Activated CD4-positive, alpha-beta T cell treated with anti-CD3 and anti-CD28 coated beads, Interleukin-2, amount 10 ng/mL, durations not matched to agents 7 days and 5 days (primary cell): ENCODE measurements at places on chromosomes 13 and 19. TPM values are rescaled to one million over a fixed set of nuclear protein-coding genes. Genes with fewer than 3 reads are reported as not detected.

- peak; percentile 86 for DNase-seq
- no peaks in the 10 kb centered on the region for H3K27me3 ChIP-seq
- peaks cover 2% of the 10 kb centered on the region for H3K36me3 ChIP-seq
- H3K4me1 ChIP-seq = peaks cover 2% of the 10 kb centered on the region
- H3K4me3 ChIP-seq = no peak overlapping the region
Observed at GRCh38 chr19:6218491-6219146, 61.2 kb downstream of the MLLT1 start.

DNA sequence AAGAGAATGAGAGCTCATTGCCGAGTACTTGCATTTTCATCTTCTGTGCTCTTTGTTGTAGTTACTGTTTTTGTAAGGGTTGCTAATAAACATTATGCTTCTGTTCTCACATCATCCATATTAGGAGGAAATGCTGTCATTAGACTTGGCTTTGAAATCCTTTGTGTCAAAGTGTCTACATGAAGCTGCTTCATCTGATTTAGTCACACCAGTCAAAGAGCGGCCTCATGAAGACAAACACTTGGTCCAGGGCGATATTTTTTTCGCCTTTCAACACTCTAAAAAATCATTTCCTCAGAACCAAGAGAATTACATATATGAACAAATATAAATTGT is 105.0 kb downstream of the SPRY2 start:
- H3K27me3 ChIP-seq = no peaks in the 10 kb centered on the region
- H3K36me3 ChIP-seq = no peaks in the 10 kb centered on the region
- no peak overlapping the region for H3K4me3 ChIP-seq
- no peak overlapping the region for H3K27ac ChIP-seq
- no peaks in the 10 kb centered on the region for H3K4me1 ChIP-seq

GRCh38 chr13:86974995-86975328 is 696.2 kb upstream of the SLITRK5 start:
- no peaks in the 10 kb centered on the region for H3K27me3 ChIP-seq
- no peak overlapping the region for H3K4me3 ChIP-seq
- H3K27ac ChIP-seq = no peak overlapping the region
- H3K36me3 ChIP-seq = no peaks in the 10 kb centered on the region

DNA sequence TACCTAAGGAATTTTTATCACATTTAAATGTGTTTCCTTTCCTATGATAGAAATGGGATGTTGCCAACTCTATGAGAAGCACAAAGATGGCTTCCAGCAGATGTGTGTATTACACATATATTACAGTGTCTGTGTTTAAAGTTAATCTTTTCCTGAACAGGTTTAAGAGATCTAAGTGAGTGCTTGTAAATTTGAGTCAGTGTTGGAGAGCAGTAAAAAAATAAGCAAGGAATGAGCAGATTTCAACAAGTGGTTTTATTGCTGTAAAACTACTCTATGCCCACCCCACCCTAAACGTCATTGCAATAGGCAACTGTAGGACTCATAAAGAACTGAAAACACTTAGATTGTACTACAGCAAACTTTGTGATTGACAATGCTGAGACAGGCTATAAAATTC is 248.7 kb downstream of the KLF5 start:
- H3K27ac ChIP-seq = no peak overlapping the region
- DNase-seq = no peak
- H3K36me3 ChIP-seq = no peaks in the 10 kb centered on the region
- H3K27me3 ChIP-seq = no peaks in the 10 kb centered on the region

Gene FBXO17
- total RNA-seq = 0.35 TPM

Gene DPF1
- total RNA-seq = 0.12 TPM

- DNase-seq = peak; percentile 69
- peak overlapping the region; percentile 100 for H3K4me3 ChIP-seq
- peak overlapping the region; percentile 99 for H3K27ac ChIP-seq
- peaks cover 55% of the 10 kb centered on the region for H3K4me1 ChIP-seq
- peaks cover 47% of the 10 kb centered on the region for H3K36me3 ChIP-seq
Observed at GRCh38 chr19:16327911-16328823, 3.5 kb downstream of the KLF2 start.

- H3K36me3 ChIP-seq = peaks cover 3% of the 10 kb centered on the region
- H3K4me1 ChIP-seq = peaks cover 3% of the 10 kb centered on the region
- no peak overlapping the region for H3K4me3 ChIP-seq
- H3K27ac ChIP-seq = peak overlapping the region; percentile 22
- H3K27me3 ChIP-seq = peaks cover 3% of the 10 kb centered on the region
Observed at GRCh38 chr19:28349604-28350003, 863.3 kb downstream of the UQCRFS1 start.

Gene ZNF66
- total RNA-seq = 14.0 TPM

GRCh38 chr13:39417131-39417530 is 185.9 kb downstream of the LHFPL6 start:
- no peaks in the 10 kb centered on the region for H3K36me3 ChIP-seq
- H3K4me3 ChIP-seq = no peak overlapping the region
- no peak for DNase-seq
- H3K27ac ChIP-seq = no peak overlapping the region

Gene LILRB5
- not detected for total RNA-seq

DNA sequence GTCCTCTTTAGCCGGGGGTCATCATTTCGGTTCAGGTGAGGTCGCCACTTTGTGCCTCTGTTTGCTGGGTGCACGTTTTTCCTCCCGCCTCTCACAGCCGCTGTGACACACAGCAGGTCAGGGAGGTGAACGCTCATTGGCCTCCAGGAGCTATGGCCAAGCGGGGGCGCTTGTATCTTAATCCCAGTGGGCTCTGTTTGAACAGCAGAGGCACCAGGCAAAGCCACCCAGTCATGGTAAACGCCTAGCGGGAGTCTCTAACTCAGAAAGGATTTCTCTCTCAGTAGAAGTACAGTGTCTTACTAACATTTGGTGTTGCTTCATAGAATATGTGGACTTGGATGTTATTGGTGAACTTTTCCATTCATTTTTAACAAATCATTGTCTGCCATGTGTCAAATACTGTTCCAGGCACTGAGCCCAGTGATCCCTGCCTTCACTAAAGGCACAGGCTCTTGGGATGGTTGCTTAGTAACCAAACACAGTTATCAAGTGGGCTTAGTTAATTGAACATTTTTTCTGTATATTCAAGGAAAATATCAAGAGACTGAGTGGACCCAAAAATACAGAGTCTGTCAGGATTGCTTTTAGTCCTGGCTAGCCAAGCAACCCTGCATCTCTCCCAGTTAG is 186.7 kb downstream of the STK24 start:
- no peak overlapping the region for H3K4me3 ChIP-seq
- no peak overlapping the region for H3K27ac ChIP-seq
- H3K36me3 ChIP-seq = no peaks in the 10 kb centered on the region
- no peaks in the 10 kb centered on the region for H3K4me1 ChIP-seq
- no peak for DNase-seq

Gene KANK3
- 2.7 TPM for total RNA-seq

GRCh38 chr13:113542751-113543424 is 41.7 kb upstream of the TFDP1 start:
- no peak overlapping the region for H3K4me3 ChIP-seq
- no peak for DNase-seq
- H3K36me3 ChIP-seq = peaks cover 17% of the 10 kb centered on the region
- no peaks in the 10 kb centered on the region for H3K27me3 ChIP-seq
- H3K4me1 ChIP-seq = peaks cover 3% of the 10 kb centered on the region

Gene POGLUT2
- total RNA-seq = 6.8 TPM

Gene IFNL1
- not detected for total RNA-seq

Gene FOXO1
- 46.5 TPM for total RNA-seq

Gene LIG4
- 10.8 TPM for total RNA-seq

DNA sequence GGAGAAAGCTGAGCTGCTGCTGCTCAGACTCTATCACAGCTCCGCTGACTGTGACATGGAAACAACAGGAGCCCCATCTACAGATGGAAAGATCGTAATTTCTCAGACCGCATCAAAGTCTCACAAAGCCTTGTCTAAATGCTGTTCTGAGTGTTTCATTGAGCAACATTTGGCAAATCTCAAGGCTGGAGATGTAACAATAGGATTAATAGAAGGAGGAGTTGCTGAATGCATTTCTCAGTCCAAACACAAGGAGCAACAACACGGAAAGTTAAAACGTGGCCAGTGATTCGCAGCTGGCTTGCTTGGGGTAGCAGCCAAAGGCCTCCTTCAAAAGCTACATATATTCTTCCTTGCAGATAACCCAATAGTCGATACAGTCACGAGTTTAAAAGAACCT is 55.7 kb downstream of the MRPL57 start:
- peaks cover 16% of the 10 kb centered on the region for H3K4me1 ChIP-seq
- H3K27me3 ChIP-seq = peaks cover 4% of the 10 kb centered on the region
- no peak for DNase-seq
- H3K27ac ChIP-seq = no peak overlapping the region
- H3K36me3 ChIP-seq = no peaks in the 10 kb centered on the region

Gene SLC8A2
- not detected for total RNA-seq

Gene ZNF112
- not detected for total RNA-seq

- no peaks in the 10 kb centered on the region for H3K4me1 ChIP-seq
- no peak overlapping the region for H3K27ac ChIP-seq
- peaks cover 7% of the 10 kb centered on the region for H3K36me3 ChIP-seq
Observed at GRCh38 chr19:10915130-10916091, 13.0 kb downstream of the YIPF2 start.

Gene TEX29
- total RNA-seq = 0.52 TPM

GRCh38 chr13:79196366-79196765 is 209.7 kb downstream of the RBM26 start:
- no peak overlapping the region for H3K4me3 ChIP-seq
- no peak overlapping the region for H3K27ac ChIP-seq
- DNase-seq = no peak
- H3K4me1 ChIP-seq = peaks cover 46% of the 10 kb centered on the region
- peaks cover 2% of the 10 kb centered on the region for H3K36me3 ChIP-seq

Gene ZNF90
- 12.3 TPM for total RNA-seq

DNA sequence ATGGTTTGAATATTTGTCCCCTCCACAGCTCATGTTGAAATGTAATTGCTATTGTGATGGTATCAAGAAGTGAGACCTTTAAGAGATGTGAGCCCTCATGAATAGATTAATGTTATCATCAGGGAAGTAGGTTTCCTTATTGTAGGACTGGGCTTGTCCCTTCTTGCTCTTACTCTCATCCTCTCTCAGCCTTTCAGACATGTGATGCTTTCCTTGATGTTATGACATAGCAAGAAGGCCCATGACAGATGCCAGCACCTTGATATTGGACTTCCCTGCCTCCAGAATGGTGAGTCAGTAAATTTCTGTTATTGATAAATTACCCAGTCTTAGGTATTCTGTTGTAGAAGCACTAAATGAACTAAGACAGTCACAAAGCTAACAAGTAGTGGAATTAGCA is 5.7 kb upstream of the ZMYM2 start:
- H3K27ac ChIP-seq = no peak overlapping the region
- peaks cover 3% of the 10 kb centered on the region for H3K4me1 ChIP-seq
- no peak overlapping the region for H3K4me3 ChIP-seq
- H3K36me3 ChIP-seq = no peaks in the 10 kb centered on the region
- DNase-seq = no peak

DNA sequence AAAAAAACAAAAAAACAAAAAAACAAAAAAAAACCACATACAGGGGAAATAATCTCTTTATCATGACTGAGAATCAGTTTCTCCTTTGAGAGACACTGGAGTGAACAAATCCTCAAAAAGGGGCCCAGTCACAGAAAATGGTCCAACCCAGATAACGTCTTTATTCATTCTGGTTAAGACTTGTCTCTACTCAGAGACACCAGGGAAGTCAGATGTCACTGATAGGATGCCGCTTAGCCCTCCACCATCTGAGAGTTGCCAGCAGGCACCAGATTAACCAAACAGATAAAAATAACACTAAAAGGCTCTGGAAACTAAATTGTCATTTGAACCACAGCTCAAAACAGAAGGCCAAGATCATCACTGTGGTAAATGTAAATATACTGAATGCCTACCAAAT is 1163.4 kb upstream of the ATXN8OS start:
- H3K4me3 ChIP-seq = no peak overlapping the region
- H3K27me3 ChIP-seq = no peaks in the 10 kb centered on the region
- no peak overlapping the region for H3K27ac ChIP-seq

GRCh38 chr13:23574421-23575145 is 4.4 kb downstream of the TNFRSF19 start:
- peaks cover 42% of the 10 kb centered on the region for H3K27me3 ChIP-seq
- no peak for DNase-seq
- H3K4me1 ChIP-seq = peaks cover 12% of the 10 kb centered on the region

GRCh38 chr19:38733493-38734175 is 10.6 kb downstream of the CAPN12 start:
- peak overlapping the region; percentile 5 for H3K4me3 ChIP-seq
- peaks cover 47% of the 10 kb centered on the region for H3K4me1 ChIP-seq
- H3K27ac ChIP-seq = peak overlapping the region; percentile 83
- peaks cover 12% of the 10 kb centered on the region for H3K36me3 ChIP-seq
- no peak for DNase-seq

- no peak within 1 kb of the TSS for H3K27ac ChIP-seq
- peaks cover 11% of the 10 kb centered on the region for H3K27me3 ChIP-seq
- no peaks in the 10 kb centered on the region for H3K4me1 ChIP-seq
- H3K4me3 ChIP-seq = no peak within 1 kb of the TSS
- H3K36me3 ChIP-seq = no peaks in the 10 kb centered on the region
- DNase-seq = no peak
Observed at GRCh38 chr19:41688098-41688497, at the start of gene CEACAM7. Gene CEACAM7 (minus strand): TSS chr19:41688270. CDS start chr19:41688165, 105 bp downstream.

DNA sequence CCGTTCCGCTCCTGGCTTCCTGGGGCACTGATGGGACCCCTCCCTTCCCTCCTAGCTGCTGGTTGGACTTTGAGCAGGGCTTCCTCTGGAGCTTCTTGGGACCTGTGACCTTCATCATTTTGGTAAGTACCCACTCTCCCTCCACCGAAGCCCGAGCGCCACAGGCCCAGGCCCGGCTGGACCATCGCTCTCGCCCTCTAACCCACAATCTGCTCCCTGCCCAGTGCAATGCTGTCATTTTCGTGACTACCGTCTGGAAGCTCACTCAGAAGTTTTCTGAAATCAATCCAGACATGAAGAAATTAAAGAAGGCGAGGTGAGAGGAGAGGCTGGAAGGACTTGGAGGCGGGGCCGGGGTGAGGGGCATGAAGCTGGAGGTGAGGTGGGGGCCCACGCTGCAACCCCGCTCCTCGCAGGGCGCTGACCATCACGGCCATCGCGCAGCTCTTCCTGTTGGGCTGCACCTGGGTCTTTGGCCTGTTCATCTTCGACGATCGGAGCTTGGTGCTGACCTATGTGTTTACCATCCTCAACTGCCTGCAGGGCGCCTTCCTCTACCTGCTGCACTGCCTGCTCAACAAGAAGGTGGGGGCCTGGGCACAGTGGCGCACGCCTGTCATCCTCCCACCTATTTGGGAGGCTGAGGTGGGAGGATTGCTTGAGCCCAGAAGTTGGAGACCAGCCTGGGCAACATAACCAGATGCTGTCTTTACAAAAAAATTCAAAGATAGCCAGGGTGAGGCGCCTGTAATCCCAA is 12.3 kb downstream of the DDX39A start:
- H3K36me3 ChIP-seq = peaks cover 74% of the 10 kb centered on the region
- DNase-seq = no peak
- H3K27ac ChIP-seq = peak overlapping the region; percentile 75
- no peaks in the 10 kb centered on the region for H3K27me3 ChIP-seq
- peaks cover 33% of the 10 kb centered on the region for H3K4me1 ChIP-seq

DNA sequence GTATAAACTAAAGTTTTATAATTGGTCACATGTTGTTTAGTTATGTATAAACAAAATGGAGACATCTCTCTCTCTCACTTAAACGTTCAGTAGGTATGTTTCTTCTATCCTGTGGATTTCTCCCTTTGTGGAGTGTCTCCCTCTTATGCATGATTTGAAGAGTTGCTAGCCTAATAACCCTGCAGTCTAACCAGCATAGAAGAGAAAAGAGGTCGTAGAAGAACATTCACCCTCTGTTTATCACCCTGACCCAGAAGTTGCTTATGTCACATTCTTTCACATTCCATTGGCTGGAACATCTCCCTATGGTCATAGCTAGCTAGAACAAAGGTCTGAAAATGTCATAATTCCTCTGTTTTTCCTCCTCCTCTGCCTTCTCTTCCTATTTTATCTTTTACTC is 176.8 kb upstream of the PCDH20 start:
- no peaks in the 10 kb centered on the region for H3K27me3 ChIP-seq
- H3K4me3 ChIP-seq = no peak overlapping the region
- no peaks in the 10 kb centered on the region for H3K4me1 ChIP-seq
- H3K36me3 ChIP-seq = no peaks in the 10 kb centered on the region

Gene CNOT3
- total RNA-seq = 64.8 TPM
